ENCODE measurements at places on chromosomes 12 and 14.

DNA sequence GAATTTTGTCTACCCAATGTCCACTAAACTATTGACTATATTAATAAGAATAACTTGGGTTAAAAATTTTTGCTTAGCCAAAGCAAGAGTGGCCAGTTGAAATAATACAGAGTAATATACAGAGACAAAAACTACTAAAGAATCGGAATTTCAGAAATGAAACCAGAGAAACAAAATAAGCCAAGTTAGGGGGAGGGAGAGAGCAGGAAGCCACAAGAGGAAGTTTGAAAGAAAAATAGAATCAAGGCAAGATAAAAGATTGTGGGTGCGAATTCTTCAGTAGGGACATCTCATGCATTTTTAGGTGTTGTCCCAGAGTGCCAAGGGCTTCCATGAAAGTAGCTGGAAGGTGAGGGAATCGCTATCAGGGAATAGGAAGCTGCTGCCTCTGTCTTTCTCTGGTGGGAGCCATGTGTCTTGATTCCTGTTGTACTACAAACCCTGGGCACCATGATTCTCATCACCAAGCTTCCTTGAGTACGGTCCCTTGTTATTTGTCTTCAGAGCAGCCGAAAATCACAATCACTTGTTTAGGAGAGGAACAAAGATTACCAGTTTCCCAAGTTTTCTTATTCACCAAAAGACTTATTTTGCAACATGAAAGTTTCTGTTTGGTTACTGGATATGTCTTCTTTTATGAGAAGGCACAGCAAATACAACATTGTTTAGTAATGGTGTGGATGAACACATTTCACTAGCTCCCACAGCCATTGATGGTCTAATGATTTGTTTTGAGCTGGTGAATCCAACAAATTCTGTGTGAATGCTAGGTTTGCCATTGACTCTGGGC is 16.7 kb downstream of the NEUROD4 start:
- DNase-seq = no peak

GRCh38 chr12:84632556-84632955 is 280.0 kb downstream of the SLC6A15 start:
- no peak for DNase-seq

DNA sequence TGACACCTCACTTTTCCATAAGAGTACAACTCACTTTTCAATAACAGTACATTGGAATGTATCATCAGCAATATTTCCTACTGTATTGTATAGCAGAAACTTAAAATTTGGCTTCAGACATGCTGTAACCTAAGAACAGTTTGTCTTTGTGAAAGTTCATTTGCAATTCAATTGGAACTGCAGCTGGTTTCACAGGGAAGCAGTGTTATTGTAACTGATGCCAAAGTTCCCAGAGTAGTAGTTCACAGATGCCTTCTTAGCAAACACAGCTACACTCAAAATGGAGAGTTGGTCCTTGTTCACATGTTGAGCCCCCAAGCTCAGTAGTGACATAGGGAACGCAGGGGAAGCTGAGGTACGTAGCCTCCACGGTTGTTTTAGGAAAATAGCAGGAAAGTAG is 23.3 kb downstream of the PPP1R36 start:
- peak; percentile 95 for DNase-seq

- no peak for DNase-seq
Observed at GRCh38 chr12:40986001-40986400, 202.1 kb upstream of the PDZRN4 start.

DNA sequence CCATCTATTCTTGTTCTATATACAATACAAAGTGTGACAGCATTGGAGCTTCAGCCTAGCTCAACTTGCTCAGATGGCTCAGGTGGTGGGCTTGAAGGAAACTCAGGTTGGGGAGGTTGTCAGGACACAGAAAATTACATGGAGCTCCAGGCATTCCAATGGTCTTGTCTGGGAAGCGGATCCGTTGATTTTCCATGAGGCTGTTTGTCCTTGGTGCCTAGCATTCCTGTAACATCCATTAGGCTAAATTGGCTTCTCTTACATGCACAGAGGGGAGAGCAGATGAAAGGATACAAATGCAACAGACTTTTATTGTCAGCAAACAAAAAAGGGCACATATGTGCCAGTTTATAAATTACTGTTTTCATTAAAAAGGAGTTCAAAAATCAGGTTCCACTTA is 75.5 kb upstream of the OTX2 start:
- no peak for DNase-seq

- no peak for DNase-seq
Observed at GRCh38 chr12:125243811-125244210, 178.6 kb downstream of the AACS start.

- DNase-seq = no peak
Observed at GRCh38 chr12:100995771-100996170, 201.2 kb downstream of the ANO4 start.

- peak; percentile 97 for DNase-seq
Observed at GRCh38 chr14:89912667-89913211, 41.8 kb downstream of the EFCAB11 start.

GRCh38 chr12:53267306-53267998 is 647 bp upstream of the ESPL1 start:
- DNase-seq = no peak

GRCh38 chr14:103680491-103681231 is 34.6 kb downstream of the XRCC3 start:
- no peak for DNase-seq

DNA sequence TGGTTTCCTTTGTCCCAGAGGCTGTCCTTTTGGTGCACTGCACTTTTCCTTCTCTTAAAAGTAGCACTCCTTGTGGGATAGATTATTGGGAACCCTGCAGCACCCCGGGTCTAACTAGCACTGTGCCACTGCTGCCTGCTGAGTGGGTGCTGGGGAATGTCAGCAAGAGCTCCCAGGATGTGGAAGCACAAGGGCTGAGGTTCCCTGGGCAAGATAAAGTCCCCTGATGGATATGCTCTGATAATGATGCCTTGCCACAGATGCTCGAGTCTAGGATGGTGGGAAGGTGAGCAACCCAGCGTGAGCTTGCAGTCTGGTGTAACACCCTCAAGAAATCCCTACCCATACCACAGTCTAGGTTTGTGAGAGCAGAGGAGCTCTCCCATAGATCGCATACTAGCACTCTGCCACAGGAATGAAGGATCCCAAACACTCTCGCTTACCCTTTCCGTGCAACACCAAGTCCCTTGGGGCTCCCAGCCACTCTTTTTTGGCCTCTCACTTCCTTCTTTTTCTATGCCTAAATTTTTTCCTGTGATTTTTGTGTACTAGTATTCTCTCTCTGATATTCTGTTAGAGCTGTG is 32.6 kb downstream of the USP15 start:
- DNase-seq = no peak

GRCh38 chr12:13173012-13173932 is 23.3 kb upstream of the EMP1 start:
- DNase-seq = peak; percentile 99

- no peak for DNase-seq
Observed at GRCh38 chr14:59656473-59656872, 79.9 kb upstream of the CCDC175 start.

DNA sequence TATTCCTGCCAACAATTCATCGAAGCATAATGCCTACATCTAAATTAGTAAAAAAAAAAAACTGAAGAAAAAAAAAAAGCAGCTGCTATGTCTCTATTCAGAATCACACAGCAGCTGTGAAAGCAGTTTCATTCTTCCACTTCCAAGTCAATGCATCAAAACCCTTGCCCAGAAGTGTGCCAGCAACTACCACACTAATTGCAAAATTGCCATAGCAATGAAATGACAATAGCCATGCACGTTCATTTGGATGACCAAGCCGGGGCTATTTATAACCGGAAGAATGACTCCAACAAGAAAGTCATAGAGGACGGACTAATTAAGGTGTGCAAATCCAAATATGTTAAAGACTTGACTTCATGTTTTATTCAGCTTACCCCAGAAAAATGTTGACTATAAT is 42.5 kb downstream of the SLC2A13 start:
- peak; percentile 61 for DNase-seq

DNA sequence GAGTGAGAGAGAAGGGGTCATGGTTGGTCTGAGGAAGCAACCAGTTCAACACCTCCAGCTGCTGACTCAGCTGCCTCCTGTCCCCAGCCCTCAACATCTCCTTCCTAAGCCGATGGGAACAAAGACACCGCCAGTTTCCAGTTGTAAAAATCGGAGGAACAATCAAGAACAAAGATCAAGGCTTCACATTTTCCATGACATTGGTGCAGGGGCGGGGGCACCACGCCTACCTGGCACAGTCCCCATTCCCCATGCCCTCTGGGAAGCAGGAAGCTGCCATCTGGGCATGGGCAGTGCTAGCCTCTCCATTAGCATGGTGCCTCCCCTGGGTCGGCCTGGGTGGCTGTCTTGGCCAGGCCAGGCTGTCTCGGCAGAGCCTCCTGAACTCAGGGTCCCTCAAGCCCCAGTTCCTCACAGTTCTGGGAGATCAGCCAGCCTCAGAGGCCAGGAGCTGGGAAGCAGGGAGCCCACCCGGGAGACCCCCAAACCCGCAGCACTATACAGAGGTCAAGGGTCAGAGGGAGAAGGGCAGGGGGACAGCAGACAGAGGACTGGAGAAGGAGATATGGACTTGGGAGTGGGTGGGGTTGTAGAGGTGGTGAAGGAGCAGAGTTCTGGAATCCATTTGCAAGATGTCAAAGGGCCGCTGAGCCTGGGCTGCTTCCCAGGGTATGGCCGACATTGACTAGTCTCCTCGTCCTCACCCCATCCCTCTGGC is 19.6 kb upstream of the TMEM106C start:
- DNase-seq = no peak

- DNase-seq = peak; percentile 54
Observed at GRCh38 chr12:116303929-116304328, 26.4 kb upstream of the MED13L start.

DNA sequence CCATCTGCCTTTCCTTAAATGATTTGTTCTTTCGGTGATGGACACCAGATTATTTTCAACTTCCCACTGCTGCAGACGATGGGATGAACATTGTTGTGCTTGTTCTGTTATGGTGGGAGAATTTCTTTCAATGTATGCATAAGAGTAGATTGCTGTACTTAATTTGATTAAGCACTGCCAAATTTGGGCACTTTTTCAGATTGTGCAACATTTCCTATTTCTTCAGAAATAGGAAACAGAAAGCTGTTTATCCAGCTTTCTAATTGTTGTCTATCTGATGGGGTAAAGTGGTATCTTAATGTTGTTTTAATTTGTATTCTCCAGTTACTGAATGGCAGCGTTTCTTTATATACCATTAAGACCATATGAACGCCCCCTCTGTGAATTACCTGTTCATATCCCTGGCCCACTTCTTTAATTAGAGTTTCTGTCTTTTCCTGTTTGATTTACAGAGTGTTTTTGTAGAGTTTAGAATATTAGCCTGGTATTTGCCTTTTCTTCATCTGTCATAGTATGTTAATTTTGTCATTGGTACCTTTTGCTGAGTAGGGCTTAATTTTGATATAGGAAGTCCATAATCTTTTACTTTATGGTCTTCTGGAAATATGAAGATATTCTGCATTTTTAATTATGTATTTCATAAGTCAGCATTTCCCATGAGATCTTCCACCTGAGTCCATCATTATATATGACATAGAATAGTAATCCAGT is 59.6 kb downstream of the DIP2B start:
- no peak for DNase-seq

- peak; percentile 98 for DNase-seq
Observed at GRCh38 chr14:64503434-64504309, at the start of gene ZBTB25. TSS of gene ZBTB25 (minus strand) at chr14:64503838. CDS start at chr14:64490533, 13,305 bp downstream.

DNA sequence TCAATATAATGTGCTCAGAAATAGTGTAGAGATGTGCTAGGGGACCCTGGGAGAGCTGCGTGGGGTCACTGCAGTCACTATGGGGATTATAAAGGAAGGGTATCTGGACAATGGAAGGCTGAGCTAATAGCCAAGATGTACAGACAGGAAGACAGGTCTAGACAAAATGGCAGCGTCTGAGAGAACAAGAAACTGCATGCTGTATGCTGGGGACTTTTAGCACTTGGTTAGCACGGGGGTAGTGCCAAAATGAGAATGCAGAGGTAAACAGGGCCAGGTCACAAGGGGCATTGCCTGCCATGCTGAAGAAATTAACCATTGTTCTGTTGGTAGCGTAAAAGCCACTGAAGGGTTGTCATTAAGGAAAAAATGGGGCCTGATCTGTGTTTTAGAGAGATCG is 308.2 kb downstream of the EMP1 start:
- no peak for DNase-seq

GRCh38 chr14:32572867-32573150 is 243.7 kb downstream of the AKAP6 start:
- DNase-seq = no peak

- DNase-seq = no peak
Observed at GRCh38 chr12:117528538-117528937, 167.1 kb upstream of the NOS1 start.

GRCh38 chr12:13208533-13209435 is 12.3 kb downstream of the EMP1 start:
- DNase-seq = peak; percentile 47

DNA sequence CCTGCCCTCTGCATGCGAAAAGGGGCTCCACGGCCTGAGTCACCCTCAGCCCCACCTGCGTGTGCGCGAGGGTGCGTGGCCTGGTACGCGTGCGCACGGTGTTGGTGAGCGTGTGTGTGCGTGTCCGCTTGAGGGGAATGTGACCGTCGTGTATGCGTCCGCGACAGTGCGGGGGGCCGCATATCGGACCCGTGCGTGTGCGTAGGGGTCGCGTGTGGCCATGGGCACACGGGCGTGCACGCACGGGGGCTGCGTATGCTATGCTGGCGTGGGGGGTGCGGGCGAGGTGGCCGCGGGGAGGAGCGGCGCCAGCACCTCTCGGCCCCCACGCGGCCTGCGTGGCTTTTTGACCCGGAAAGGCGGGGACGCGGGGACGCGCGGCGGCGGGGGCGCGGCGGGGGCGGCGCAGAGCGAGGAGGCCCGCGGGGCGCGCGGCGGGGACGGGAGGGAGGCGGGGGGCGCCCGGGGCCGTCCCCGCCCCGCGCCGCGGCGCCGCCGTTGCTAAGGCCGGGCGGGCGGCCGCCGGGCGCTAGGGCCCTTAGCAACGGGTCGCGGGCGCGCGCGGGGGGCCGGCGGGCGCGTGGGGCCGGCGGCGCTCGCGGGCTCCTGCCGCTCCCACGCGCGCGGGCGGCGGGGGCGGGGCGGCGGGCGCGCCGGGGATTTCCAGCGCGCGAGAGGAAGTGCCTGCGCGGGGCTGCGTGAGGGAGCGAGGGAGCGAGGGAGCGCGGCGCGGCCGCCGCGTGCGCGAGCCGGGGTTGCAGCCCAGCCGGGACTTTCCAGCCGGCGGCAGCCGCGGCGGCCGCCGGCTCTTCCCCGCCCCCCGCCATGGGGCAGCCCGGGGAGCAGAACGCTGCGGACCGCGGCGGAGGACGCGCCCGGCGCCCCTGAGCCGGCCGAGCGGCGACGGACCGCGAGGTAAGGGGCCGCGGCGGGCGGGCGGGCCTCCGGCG is at the start of gene TRAF3:
TSS of gene TRAF3 (plus strand) at position 689 of the 950 bp plus-strand sequence. CDS start 92,753 bp downstream, outside the sequence.
- peak; percentile 84 for DNase-seq

GRCh38 chr14:104549536-104550339 is 29.8 kb upstream of the C14orf180 start:
- no peak for DNase-seq

- DNase-seq = peak; percentile 10
Observed at GRCh38 chr14:52650774-52651173, 44.6 kb downstream of the ERO1A start.

- DNase-seq = peak; percentile 74
Observed at GRCh38 chr12:47949441-47950341, 13.7 kb upstream of the TMEM106C start.

- no peak for DNase-seq
Observed at GRCh38 chr12:27012982-27013255, 1.3 kb downstream of the TM7SF3 start.

Data from muscle of leg (tissue), 16 donors.